ENCODE measurements at places on chromosomes 5 and 9. TPM values are rescaled to one million over a fixed set of nuclear protein-coding genes. Genes with fewer than 3 reads are reported as not detected.

DNA sequence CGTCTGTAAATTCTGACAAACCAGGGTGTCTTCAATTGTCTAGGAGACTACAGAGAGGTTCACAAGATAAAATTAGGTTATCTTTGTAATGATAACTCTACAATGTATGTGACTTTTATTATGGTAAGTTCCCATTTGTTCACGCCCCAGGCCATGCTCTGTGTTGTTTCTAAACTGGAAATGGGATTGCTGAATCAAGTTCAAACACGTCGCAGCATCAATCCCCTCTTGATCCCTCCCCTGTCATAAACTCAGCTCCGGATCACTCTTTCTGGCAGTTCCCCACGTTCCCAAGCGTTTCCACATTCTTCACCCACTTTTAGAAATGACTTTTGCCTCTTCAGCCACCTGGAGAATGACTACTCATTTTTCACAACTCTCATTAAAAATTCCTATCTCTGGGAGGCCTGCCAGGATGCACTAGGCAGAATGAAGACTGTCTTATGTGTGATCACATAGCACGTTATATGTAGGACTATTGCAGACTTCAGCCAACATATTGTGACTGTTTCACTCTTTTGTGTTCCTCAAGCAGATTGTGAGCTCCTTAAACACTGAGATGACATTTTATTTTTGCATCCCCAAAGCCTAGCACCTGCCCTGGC lies 1124.2 kb upstream of the WWC1 start:
- no peaks in the 10 kb centered on the region for H3K27me3 ChIP-seq
- no peaks in the 10 kb centered on the region for H3K4me1 ChIP-seq
- no peak for DNase-seq
- no peaks in the 10 kb centered on the region for H3K36me3 ChIP-seq

MEIKIN gene
- not detected for total RNA-seq

- no peak overlapping the region for H3K4me3 ChIP-seq
- no peaks in the 10 kb centered on the region for H3K4me1 ChIP-seq
- DNase-seq = no peak
- no peak overlapping the region for H3K27ac ChIP-seq
- no peaks in the 10 kb centered on the region for H3K36me3 ChIP-seq
- no peaks in the 10 kb centered on the region for H3K27me3 ChIP-seq
These were observed 236.6 kb downstream of the GADD45G start for GRCh38 chr9:89841456-89841855.

GPR151 gene
- not detected for total RNA-seq

DNA sequence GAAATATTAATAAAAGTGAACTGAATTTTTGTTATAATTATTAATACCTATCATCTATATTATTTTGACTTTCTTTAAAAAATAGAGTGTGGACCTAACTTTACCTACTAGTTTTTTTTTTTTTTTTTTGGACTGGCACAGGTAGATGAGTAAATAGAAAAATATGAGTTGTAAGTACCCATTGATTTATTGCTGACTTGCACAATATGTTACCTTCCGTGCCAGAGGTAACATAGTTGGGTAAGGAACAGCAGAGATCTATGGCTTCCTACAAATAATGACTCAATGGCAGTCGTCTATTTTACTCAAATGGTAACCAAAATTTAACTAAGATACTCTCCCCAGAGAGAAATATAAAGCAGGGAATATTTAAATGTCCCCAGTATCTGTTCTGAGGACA lies 1212.8 kb downstream of the PTPRD start:
- H3K27me3 ChIP-seq = no peaks in the 10 kb centered on the region
- no peaks in the 10 kb centered on the region for H3K36me3 ChIP-seq
- no peak overlapping the region for H3K4me3 ChIP-seq
- no peaks in the 10 kb centered on the region for H3K4me1 ChIP-seq

GRCh38 chr5:122761115-122761514 lies 13.8 kb upstream of the SNX2 start:
- no peak for DNase-seq
- no peaks in the 10 kb centered on the region for H3K4me1 ChIP-seq
- H3K4me3 ChIP-seq = no peak overlapping the region
- no peaks in the 10 kb centered on the region for H3K36me3 ChIP-seq

LCN12 gene
- total RNA-seq = 4.9 TPM

- peak; percentile 52 for DNase-seq
- no peak overlapping the region for H3K27ac ChIP-seq
- no peaks in the 10 kb centered on the region for H3K27me3 ChIP-seq
These were observed 18.2 kb downstream of the S100Z start for GRCh38 chr5:76867827-76868693.

NME5 gene
- not detected for total RNA-seq

RIGI gene
- 26.8 TPM for total RNA-seq

GRCh38 chr9:133403766-133404453 lies 13.9 kb downstream of the REXO4 start:
- no peaks in the 10 kb centered on the region for H3K27me3 ChIP-seq
- H3K36me3 ChIP-seq = peaks cover 3% of the 10 kb centered on the region
- no peak overlapping the region for H3K27ac ChIP-seq
- no peak overlapping the region for H3K4me3 ChIP-seq
- DNase-seq = peak; percentile 55

GRCh38 chr5:3602785-3603502 lies 7.3 kb downstream of the IRX1 start:
- no peaks in the 10 kb centered on the region for H3K36me3 ChIP-seq
- no peak overlapping the region for H3K27ac ChIP-seq
- no peak for DNase-seq
- H3K4me1 ChIP-seq = no peaks in the 10 kb centered on the region
- no peak overlapping the region for H3K4me3 ChIP-seq
- H3K27me3 ChIP-seq = no peaks in the 10 kb centered on the region

SPINK7 gene
- not detected for total RNA-seq

PGM5 gene
- not detected for total RNA-seq

MPDZ gene
- 0.07 TPM for total RNA-seq

TXNDC8 gene
- not detected for total RNA-seq

Measured in naive thymus-derived CD4-positive, alpha-beta T cell (primary cell).